ENCODE measurements at places on chromosomes 4 and X. TPM values are rescaled to one million over a fixed set of nuclear protein-coding genes. Genes with fewer than 3 reads are reported as not detected.
A peak's percentile ranks its signal among the peaks of the same experiment; 100 is the strongest.

DNA sequence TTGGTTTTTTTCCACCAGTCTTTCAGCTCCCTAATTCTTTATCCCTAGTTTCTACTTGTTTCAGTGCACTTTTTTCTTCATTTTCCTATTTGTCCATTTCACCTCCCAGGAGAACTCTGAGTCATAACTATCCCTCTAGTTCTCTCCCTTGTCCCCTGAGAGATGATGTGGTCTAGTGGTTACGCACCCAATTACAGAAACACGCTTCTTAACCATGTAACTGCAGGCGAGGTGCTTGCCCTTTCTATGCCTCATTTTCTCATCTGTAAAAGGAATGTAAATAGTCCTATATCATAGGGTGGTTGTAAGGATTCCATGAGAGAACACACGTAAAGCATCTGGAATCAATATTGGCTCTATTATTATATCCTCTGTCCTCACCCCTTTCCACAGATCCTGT lies 8.8 kb upstream of the GRPR start:
- H3K27ac ChIP-seq = no peak overlapping the region
- H3K27me3 ChIP-seq = no peaks in the 10 kb centered on the region
- no peaks in the 10 kb centered on the region for H3K36me3 ChIP-seq
- DNase-seq = no peak
- H3K4me1 ChIP-seq = no peaks in the 10 kb centered on the region

- no peak overlapping the region for H3K4me3 ChIP-seq
- no peaks in the 10 kb centered on the region for H3K27me3 ChIP-seq
- H3K36me3 ChIP-seq = no peaks in the 10 kb centered on the region
- peak; percentile 65 for DNase-seq
- no peaks in the 10 kb centered on the region for H3K4me1 ChIP-seq
- H3K27ac ChIP-seq = no peak overlapping the region
These were observed 167.5 kb upstream of the MAP3K15 start for GRCh38 chrX:19682712-19683331.

DNA sequence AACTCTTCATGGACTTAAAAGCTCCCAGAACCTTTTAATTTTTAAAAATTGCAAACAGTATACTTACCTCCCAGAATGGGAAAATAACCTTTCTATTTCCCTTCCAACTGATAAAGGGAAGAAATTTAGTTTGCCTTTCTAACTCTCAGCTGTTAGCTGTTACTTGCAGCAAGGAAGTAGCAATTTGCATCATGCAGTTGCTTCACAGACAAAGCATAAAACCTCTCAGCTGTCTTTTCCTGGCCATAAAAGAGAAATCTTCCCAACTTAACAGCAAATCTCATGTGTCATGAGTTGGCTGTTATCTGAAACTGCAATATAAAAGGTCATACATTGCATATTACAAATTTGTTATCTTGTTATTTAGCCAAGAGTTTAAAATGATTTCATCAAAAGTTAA lies 18.4 kb downstream of the C4orf17 start:
- no peak overlapping the region for H3K4me3 ChIP-seq
- no peak overlapping the region for H3K27ac ChIP-seq
- no peaks in the 10 kb centered on the region for H3K4me1 ChIP-seq
- no peaks in the 10 kb centered on the region for H3K36me3 ChIP-seq

TREX2 gene
- 1.0 TPM for total RNA-seq

DNA sequence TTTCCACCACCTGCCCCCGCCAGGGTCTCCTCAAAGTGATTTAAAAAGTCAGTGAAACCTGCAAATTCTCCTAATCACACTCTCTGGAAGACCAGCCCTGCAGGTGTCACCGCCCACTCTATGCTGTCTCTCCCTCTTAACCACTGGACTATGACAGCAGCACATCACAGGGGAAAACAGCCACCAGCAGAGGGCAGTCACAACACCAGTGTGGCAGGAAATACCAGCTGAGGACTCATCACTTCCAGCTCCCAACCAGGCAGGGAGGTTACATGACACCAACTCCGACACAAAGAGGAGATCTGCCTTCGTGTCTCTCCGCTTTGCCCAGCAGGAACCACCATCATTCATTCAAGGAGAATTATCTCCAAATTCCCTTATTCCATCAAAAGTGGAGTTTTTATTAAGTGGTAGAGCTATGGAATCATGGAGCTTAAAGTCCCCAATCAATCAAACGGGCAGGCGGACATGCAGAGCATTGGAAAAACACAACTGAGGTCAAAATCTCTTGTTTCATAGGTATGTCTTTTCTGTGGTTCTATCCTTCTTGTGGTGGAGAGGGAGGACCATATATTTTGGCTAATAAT lies 91.3 kb downstream of the NSUN7 start:
- H3K36me3 ChIP-seq = no peaks in the 10 kb centered on the region
- H3K27ac ChIP-seq = no peak overlapping the region
- no peak overlapping the region for H3K4me3 ChIP-seq

GRCh38 chr4:40168070-40168469 lies 28.8 kb upstream of the RHOH start:
- H3K27me3 ChIP-seq = no peaks in the 10 kb centered on the region
- H3K36me3 ChIP-seq = no peaks in the 10 kb centered on the region
- no peaks in the 10 kb centered on the region for H3K4me1 ChIP-seq
- no peak for DNase-seq
- H3K27ac ChIP-seq = no peak overlapping the region

DNA sequence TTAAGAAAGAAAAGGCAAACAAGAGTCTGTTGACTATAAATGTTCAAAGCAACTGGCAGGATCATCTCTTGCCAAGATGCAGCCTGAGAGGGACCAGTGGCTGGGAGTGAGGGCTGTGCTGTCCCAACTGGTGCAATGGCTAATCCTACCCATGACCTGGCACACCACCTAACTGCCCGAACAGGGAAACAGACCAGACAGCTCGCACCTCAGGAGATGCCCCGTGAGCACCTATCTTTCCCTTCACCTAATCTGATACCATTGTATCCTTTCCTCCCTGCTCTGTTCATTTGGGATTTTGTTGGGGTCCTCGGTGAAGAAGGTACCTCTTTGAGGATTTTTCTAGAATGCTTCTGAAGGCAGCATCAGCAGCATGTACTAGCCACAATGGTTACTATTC lies 206.5 kb upstream of the MAMLD1 start:
- no peaks in the 10 kb centered on the region for H3K36me3 ChIP-seq
- no peak for DNase-seq
- H3K27ac ChIP-seq = no peak overlapping the region
- H3K4me3 ChIP-seq = no peak overlapping the region

GRCh38 chr4:149983401-149983800 lies 94.8 kb upstream of the DCLK2 start:
- H3K27me3 ChIP-seq = no peaks in the 10 kb centered on the region
- H3K27ac ChIP-seq = no peak overlapping the region
- H3K4me1 ChIP-seq = peaks cover 7% of the 10 kb centered on the region
- no peak for DNase-seq

RPS6KA3 gene
- 16.2 TPM for total RNA-seq

GRCh38 chrX:123959281-123960063 lies 2.0 kb upstream of the STAG2 start:
- H3K27ac ChIP-seq = peak overlapping the region; percentile 96
- no peaks in the 10 kb centered on the region for H3K27me3 ChIP-seq
- H3K4me3 ChIP-seq = peak overlapping the region; percentile 27
- no peaks in the 10 kb centered on the region for H3K36me3 ChIP-seq

- DNase-seq = no peak
- no peaks in the 10 kb centered on the region for H3K27me3 ChIP-seq
- H3K4me1 ChIP-seq = peaks cover 7% of the 10 kb centered on the region
- H3K4me3 ChIP-seq = no peak overlapping the region
These were observed 15.8 kb upstream of the ANAPC4 start for GRCh38 chr4:25361253-25361652.

GRCh38 chrX:153582896-153583295 lies 16.0 kb downstream of the CCNQ start:
- H3K4me1 ChIP-seq = no peaks in the 10 kb centered on the region
- H3K36me3 ChIP-seq = no peaks in the 10 kb centered on the region
- no peaks in the 10 kb centered on the region for H3K27me3 ChIP-seq
- H3K27ac ChIP-seq = no peak overlapping the region

DNA sequence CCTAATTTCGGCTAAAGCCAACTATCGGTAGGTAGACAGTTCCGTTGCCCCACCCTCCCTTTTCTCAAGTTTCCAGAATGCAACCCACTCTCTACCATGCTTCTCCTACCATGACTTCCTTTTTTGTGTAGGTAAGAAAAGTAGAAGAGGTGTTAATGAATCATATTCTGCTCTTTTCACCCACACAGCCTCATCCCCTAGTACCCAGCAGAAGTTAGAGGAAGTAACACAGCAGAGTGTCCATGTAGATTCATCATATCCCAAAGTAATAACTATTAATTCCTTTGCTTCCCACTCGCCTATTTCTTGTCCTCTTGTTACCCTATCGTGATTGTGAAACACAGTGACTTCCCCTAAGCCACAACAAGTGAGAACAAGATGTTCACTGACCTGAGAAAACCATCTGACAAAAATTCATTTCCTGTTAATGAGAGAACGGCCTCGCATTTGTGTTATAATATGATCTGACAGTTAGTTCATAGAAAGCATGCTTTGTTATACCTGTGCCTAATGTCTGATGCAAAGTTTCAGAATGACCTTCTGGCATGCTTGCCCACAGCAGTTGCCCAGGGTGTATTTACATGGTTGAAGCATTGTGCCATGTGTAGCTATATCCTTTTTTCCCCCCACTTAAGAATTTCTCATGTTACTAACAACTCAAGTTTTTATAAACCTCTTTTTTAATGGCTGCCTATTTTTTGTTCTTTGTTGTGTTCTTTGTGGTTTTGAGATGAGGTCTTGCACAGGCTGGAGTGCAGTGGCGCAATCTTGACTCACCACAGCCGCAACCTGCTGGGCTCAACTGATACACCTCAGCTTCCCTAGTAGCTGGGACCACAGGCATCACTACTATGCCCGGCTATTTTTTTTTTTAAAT lies 185.6 kb downstream of the RAP1GDS1 start:
- no peak overlapping the region for H3K4me3 ChIP-seq
- peaks cover 3% of the 10 kb centered on the region for H3K36me3 ChIP-seq

DNA sequence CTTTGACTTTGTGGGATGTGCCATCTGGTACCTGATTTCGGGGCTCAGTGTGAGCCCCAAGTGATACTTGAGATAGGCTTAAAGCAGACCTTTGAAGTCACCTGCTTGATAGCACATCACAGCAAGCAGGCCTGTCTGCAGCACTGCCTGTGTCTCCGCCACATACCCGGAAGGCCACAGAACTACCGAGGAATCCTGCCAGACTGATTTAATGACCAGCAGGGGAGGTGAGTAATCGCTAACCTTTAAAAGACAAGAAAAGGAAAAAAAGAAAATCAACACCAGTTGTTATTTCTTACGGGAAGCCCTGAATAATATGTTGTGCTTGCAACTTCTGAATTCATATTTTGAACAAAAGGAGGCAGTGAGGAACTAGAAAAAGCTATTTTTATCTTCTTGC lies 6.8 kb downstream of the PTCHD1 start:
- no peak overlapping the region for H3K4me3 ChIP-seq
- DNase-seq = no peak
- no peaks in the 10 kb centered on the region for H3K27me3 ChIP-seq
- no peaks in the 10 kb centered on the region for H3K4me1 ChIP-seq

PRIMPOL gene
- total RNA-seq = 15.0 TPM

NPY2R gene
- not detected for total RNA-seq

GLOD5 gene
- total RNA-seq = not detected

KIT gene
- total RNA-seq = 4.0 TPM

ARHGAP6 gene
- total RNA-seq = 2.3 TPM

AADAT gene
- 5.3 TPM for total RNA-seq

GRCh38 chrX:2500803-2501558 lies at the start of the genes DHRSX and ZBED1:
DHRSX (minus strand) TSS chrX:2500976; CDS start chrX:2500925, 51 bp downstream.
ZBED1 (minus strand) TSS chrX:2500976; CDS start chrX:2490719, 10,257 bp downstream.
- H3K4me1 ChIP-seq = peaks cover 36% of the 10 kb centered on the region
- peak; percentile 52 for DNase-seq
- H3K4me3 ChIP-seq = peak within 1 kb of the TSS; percentile 93
- H3K36me3 ChIP-seq = no peaks in the 10 kb centered on the region
- H3K27ac ChIP-seq = peak within 1 kb of the TSS; percentile 88
- no peaks in the 10 kb centered on the region for H3K27me3 ChIP-seq

DNA sequence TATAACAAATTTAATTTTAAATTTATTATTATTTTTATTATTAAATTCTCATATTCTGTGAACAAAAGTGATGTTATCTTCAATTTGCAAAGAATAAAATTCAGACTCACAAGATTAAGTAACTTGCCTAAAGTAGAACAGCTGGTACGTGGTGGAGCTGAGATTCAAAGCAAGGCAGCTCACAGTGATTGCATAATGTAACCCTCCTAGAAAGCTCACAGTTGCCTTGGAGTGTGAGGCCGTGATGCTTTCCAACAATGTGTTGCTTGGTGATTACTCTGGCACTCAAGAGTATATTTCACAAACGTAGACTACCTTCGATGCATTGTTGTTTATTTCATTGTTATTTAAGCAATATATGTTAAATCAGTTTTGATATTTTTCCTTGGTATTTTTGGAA lies 1039.2 kb upstream of the PABPC4L start:
- no peak for DNase-seq
- H3K4me3 ChIP-seq = no peak overlapping the region
- H3K27ac ChIP-seq = no peak overlapping the region
- no peaks in the 10 kb centered on the region for H3K27me3 ChIP-seq
- H3K36me3 ChIP-seq = no peaks in the 10 kb centered on the region
- H3K4me1 ChIP-seq = no peaks in the 10 kb centered on the region

GRCh38 chrX:85859426-85859825 lies 187.9 kb downstream of the CHM start:
- H3K27ac ChIP-seq = no peak overlapping the region
- H3K27me3 ChIP-seq = no peaks in the 10 kb centered on the region
- no peak for DNase-seq
- H3K4me1 ChIP-seq = no peaks in the 10 kb centered on the region

DNA sequence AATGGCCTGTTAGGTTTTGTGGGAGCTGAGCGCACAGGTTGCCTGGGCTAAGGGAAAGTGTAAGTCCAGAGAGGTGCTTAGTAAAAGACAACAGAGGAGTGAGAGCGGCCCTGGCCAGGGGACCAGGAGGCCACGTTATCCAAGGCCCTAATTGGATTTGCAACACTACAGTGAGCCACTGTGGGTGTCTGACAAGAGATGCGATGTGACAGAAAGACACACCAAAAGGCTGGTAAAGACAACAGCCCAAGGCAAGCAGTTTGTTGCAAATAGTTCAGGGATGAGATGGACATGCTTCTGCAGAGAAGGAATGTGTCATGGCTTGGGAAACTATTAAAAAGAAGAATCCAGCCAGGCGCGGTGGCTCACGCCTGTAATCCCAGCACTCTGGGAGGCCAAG lies 162.7 kb upstream of the KIT start:
- no peaks in the 10 kb centered on the region for H3K27me3 ChIP-seq
- H3K4me1 ChIP-seq = no peaks in the 10 kb centered on the region
- no peaks in the 10 kb centered on the region for H3K36me3 ChIP-seq
- no peak for DNase-seq
- no peak overlapping the region for H3K27ac ChIP-seq

DNA sequence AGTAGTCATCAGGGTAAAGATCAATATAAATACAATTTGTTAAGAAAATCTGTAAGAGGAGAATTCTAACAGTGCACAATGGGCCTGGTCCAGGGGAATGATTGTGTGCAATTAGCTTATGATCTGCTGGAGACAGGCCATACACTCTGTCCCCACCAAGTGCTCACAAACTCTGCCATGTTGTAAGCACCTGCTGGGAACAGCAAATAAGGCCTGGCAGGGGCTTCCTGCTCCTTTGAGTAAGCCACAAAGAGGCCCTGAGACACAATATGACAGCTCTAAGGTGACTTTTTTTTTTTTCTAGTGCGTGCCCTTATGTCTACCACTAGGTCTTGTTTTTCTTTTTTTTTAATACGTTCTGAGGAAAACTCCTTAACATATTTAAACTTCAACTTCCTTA lies 866.3 kb upstream of the PCDH7 start:
- DNase-seq = no peak
- no peaks in the 10 kb centered on the region for H3K27me3 ChIP-seq
- no peak overlapping the region for H3K4me3 ChIP-seq
- H3K27ac ChIP-seq = no peak overlapping the region
- H3K4me1 ChIP-seq = no peaks in the 10 kb centered on the region
- H3K36me3 ChIP-seq = no peaks in the 10 kb centered on the region

All from body of pancreas (tissue), 4 donors.